Islet precursor cell (in vitro differentiated cells): ENCODE measurements at places on chromosomes 3 and 15.

DNA sequence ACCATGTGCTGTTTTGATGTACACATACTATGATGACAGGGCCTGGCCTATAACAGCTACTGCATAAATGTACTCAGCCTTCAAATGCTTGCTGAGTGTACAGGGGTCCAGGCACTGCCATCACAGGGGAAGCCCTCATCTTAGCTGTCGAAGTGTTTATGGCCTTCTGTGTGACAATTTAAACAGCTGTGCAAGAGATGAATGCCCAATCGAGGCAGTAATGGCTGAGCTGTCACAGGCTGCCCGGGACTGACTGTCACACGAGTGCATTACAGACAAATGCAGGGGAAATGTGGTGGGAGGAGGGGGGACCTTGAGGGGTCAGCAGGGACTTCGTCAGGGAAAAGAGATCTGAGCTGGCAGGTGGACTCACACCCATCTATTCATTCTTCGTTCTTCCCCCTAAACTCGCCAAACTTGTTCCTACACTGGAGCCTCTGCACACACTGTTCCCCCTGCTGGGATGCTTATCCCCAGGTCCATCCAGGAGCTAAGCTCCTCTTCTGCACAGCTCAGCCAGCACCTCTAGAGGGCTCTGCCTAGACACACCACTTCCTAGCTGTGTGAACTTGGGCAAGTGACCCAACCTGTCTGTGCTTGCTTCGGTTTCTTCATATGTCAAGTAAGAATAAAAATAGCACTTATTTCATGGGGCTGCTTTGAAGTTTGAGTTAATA is 156.2 kb upstream of the IQSEC1 start:
- DNase-seq, result peak; percentile 88

DNA sequence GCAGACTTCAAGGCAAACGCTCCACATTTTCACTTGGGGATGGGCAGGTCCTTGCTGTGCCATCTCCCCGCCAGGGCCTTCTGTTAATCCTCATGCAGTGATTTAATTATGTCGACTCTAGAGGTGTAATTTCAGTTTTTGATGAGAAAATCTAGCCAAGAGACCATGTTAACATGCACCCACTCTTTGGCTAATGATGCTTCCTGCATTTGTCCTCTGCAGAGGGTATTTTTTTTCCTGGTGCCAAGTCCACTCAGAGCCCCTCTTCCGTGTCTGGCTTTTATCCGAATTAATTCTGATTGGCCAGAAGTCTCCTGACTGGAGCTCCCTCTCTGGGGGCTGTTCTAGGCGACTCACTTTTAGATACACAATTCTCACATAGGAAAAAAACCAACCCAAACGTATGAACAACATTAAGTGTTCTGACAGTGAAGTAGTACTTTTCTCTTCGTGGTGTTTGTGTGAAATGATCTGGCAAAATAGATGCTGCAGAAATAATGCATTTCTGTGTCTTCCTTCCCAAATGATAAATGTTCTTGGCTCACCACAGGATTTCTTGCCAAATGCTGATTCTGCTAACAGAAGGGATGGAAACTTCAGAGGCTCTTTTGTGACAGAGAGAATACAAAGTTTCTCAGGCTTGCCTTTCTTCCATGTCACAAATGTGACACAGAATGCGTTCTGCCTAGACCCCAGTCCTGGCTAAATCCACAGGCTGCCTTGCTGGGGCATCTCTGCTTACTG is 190.0 kb downstream of the CACNA2D3 start:
- no peak for DNase-seq

- no peak for DNase-seq
Observed at GRCh38 chr15:100824211-100824610, 55.4 kb upstream of the ALDH1A3 start.

GRCh38 chr3:143977341-143978262 is 6.0 kb downstream of the DIPK2A start:
- no peak for DNase-seq

GRCh38 chr3:43872301-43872700 is 181.6 kb downstream of the ABHD5 start:
- DNase-seq, result peak; percentile 85

GRCh38 chr15:72889545-72889944 is 106.0 kb upstream of the ADPGK start:
- no peak for DNase-seq

DNA sequence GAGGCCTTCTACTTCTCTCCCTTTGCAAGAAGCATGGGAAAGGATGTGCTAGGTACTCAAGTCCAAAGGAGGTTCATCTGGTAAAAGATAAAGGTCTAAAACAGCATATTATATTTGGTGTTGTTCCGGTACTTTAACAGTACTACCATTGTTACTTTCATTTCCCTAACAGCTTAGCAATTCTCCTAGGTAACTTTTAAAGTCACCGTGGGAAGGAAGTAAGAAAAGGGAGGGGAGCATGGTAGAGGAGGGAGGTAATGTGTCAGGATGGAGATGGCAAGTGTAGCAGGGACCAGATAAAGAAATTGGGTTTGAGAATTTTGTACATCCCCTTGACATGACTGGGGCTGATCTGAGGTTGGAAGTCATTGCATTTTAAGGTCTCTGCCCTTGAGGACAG is 89.4 kb upstream of the SKOR1 start:
- DNase-seq, result no peak

GRCh38 chr3:148816981-148817525 is 10.6 kb upstream of the CPB1 start:
- DNase-seq, result no peak

- DNase-seq, result peak; percentile 41
Observed at GRCh38 chr3:134644731-134645514, 5.9 kb downstream of the KY start.

- no peak for DNase-seq
Observed at GRCh38 chr3:13682331-13683013, 133.5 kb downstream of the FBLN2 start.
